HT1080 (cell line): ENCODE measurements at places on chromosomes 2 and 18.
A peak's percentile ranks its signal among the peaks of the same experiment; 100 is the strongest.

- DNase-seq: no peak
Measured at GRCh38 chr2:240255811-240256703, 115.6 kb upstream of the OTOS start.

DNA sequence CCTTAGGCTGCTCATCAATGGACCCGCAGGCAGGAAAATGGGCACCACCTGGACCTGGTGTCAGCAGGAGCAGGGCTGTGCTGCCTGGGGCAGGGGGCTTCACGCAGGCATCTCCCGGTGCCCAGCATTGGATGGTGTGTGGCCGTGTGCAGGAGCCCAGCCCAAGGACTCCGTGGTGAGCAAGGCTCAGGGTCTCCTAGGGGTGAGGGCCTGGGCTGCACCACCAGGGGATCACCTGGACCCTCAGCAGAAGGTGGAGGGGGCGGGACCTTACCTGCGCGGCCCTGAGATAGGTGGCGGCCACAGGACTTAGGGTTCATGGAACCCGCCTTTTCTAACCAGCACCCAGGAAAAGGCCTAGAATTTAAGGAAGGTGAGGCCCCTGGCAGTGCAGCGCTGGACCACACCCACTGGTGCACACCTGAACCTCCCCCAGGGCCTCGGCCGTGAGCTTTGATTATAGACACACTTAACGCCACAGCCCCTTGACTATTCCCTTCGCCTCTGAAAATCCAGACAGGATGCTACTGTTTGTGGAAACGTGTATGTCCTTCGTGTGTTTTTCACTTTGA, 89.0 kb downstream of the TMEM18 start:
- DNase-seq: no peak

DNA sequence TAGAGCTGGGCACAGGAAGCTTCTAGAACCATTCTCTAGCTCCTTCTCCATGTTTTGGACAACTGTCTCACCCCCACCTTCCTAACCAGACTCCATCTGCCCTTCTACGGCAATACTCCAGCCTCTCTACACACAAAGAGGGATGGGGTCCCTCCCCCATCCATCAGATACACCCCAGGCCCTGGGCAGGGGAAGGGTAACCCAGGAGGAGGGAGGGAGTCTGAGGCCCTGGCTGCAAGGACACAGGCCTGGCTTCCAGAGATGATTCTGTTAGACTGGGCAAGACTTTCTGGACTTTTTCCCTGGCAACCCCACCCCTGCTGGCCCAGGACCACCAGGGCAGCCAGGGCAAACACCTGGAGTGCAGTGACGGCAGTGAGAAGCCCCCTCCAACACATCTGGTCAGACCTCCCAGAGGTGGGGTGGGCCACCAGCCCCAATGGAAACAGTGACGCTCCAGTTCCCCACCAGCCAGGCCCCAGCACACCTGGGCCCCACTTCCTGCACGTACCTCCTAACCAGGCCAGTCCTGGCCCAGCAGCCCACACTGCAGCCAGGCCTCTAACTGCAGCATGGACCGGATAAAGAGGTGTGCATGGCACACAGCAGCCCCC, 6.5 kb downstream of the CYP26B1 start:
- no peak for DNase-seq

GRCh38 chr2:192333642-192334041, 138.9 kb upstream of the TMEFF2 start:
- DNase-seq: no peak

DNA sequence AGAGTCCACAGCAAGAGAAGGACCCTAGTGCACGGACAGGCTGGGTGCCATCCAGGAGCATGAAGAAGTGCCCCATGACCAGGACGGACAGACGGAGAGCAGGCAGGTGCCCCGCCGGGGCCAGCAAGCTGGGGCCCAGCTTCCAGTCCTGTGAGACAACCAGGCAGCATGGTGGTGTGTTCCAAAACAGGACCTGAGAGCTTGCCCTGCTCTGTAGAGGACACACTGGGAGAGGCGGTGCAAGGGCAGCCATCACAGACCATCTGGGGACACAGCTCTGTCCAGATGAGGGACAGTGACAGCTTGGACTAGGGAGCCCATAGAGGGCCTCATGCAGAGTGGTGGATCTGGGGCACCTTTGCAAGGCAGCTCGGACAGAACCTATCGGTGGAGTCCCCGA, 279.8 kb downstream of the EIPR1 start:
- no peak for DNase-seq

GRCh38 chr2:241040081-241040803, 41.8 kb downstream of the SNED1 start:
- no peak for DNase-seq

DNA sequence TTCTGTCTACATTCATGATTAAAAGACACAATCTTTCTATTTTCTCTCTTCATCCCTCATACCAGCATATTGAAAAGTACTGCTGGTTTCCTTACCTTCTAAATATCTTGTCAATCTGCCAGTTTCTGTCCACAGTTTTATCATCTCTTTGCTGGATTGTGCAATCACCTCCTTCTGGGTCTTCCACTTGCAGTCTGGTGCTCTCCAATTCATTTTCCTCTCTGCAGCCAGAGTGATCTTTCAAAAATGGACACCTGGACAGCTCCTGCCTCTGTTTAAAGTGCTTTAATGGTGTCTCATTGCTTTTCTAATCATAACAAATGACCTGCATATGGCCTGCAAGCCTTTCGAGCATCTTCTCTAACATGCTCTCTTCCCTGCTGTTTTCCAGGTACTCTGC, 94.0 kb downstream of the C1QL2 start:
- DNase-seq: no peak

DNA sequence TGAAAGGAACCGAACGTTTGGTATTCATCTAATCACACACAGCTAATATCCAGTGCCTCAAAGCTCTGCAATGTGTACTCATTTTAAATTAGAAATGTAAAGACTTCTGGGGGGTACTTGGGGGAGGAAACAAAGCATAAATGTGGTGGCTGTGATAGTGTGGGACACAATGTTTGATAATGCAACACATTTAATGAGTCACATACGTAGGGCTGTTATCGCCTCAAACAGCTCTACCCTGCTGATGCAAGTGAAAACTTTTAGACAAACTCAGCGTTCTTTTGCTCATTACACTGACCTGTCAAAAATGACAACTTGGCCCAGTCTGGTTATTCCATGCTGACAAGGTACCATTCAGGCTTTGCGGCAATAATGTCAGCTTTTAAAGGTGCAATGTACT, 1227.1 kb upstream of the CELF4 start:
- DNase-seq: no peak

DNA sequence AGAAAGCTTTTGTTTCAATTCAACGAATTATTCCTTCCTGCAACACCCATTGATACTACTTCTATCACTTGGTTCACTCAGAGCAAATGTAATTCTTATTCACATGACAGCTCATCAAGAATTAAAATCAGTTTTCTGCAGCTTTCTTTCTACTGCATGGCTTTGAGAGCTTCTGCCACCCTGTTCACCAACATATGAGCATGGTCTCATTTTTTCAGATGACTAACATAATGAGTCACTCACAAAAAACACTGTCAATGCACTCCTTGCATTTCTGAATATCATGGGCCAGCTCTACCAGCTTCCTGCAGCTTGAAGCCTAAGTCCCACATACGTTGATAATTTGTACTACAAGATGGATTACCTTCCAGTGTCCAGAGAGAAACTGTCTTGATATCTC, 342.9 kb downstream of the LRATD1 start:
- peak; percentile 83 for DNase-seq

- no peak for DNase-seq
Measured at GRCh38 chr2:43872151-43872550, 33.4 kb downstream of the ABCG8 start.

GRCh38 chr2:219985017-219985416, 357.6 kb downstream of the SLC4A3 start:
- DNase-seq: no peak

- DNase-seq: no peak
Measured at GRCh38 chr18:7562491-7562890, 4.6 kb upstream of the PTPRM start.

DNA sequence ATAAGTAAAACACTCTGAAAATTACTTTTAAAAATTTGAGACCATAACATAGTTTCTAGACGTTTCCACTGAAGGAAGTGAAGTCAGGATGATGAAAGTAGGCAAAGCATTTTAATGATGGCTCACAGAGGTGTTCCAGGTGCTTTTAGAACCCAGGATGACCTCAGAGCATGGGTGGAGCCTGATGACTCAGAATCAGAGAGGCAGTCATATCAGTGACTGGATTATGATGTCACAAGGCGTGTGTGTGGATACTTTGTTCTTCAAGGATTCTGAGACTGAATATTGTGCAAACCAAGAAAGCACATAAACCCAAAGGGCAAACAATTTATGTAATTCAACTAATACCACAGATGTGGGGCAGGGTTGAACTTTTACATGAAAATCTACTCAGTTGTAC, 208.0 kb upstream of the FBXO11 start:
- peak; percentile 68 for DNase-seq

- DNase-seq: peak; percentile 47
Measured at GRCh38 chr2:71510196-71510807, 56.9 kb downstream of the DYSF start.

DNA sequence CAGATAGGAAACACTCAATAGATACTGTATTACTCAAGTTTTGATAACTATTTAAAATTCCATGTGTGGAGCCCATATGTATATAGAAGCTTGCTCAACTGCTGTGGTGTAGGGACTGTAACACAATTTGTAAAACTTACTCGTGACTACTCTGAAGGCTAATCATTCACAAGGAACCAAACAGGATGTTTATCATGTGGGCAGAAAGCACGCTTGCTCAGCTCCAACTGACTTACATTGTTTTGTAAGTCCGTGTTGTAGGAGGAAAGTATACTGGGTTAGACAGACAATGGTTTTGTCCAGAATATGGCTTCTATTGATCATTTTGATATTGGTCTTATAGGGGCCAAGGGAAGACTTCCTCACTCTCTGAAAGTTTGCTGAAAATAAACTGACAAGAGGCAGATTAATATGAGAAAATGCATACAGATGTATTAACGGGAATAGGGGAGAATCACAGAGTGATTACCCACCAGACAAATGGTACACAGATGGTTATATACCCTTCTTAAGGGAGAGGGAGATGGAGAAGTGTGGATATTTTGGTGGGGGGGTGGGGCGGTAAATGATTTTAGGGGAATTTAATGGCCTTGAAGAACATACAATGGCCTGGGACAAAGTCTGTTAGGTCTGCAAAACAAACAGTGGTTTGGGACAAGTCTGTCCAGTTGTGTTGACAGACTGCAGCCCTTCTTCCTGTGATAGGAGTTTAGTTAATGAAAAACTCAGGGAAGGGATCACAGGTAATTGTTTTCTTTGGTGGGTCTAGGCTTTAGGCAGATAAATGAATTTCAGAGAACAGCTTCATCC, 259.3 kb upstream of the SP5 start:
- DNase-seq: no peak

GRCh38 chr2:155665704-155666103, 666.8 kb downstream of the NR4A2 start:
- DNase-seq: no peak

- DNase-seq: no peak
Measured at GRCh38 chr2:207123335-207123744, 42.4 kb downstream of the KLF7 start.

GRCh38 chr18:61743775-61744531, 148.9 kb downstream of the RNF152 start:
- no peak for DNase-seq

- no peak for DNase-seq
Measured at GRCh38 chr2:6784291-6784690, 81.4 kb downstream of the CMPK2 start.

DNA sequence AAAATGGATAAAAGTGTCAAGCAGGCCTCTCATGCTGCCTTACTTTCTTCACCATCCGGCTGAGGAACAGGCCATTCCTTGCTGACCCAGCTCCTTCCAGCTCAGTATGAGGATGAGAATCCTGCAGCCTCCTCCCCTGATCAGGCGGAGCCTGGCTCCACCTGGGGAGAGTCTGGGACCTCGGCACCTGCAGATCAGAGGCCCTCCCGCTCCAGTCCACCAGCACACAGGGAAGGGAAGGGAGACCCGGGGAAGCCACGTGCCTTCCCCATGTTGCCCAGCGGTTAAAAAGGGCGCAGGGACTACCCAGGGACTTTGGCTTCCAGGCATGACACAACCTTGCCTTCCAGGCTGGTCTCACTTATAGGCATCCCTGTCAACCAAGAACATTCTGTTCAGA, 172.0 kb downstream of the NDUFA10 start:
- DNase-seq: no peak

DNA sequence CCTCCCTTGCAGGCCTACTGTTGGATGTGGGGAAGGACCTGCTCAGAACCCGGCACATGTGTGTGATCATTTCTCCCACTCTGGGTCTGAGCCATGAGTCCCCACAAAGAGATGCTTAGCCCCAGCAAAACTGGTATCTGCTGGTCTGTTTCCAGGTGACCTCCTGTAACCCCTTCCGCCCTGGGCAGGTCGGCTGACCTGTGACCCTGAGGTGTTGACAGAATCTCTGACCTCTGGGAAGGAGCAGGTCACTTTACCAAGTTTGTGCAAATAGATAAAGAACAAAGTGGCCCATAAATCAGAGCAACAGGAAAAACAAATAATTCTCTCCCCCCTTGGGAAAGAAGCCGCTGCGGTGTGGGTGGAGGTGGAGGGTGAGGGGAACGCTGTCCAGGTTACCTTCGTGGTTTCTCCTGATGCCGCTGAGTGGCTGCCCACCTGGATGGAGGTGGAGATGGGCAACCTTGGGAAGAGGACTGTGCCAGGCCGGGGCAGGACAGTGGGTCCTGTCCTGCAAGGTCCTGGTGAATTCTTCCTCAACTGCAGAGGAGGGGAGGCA, 174.0 kb upstream of the MYCN start:
- no peak for DNase-seq

DNA sequence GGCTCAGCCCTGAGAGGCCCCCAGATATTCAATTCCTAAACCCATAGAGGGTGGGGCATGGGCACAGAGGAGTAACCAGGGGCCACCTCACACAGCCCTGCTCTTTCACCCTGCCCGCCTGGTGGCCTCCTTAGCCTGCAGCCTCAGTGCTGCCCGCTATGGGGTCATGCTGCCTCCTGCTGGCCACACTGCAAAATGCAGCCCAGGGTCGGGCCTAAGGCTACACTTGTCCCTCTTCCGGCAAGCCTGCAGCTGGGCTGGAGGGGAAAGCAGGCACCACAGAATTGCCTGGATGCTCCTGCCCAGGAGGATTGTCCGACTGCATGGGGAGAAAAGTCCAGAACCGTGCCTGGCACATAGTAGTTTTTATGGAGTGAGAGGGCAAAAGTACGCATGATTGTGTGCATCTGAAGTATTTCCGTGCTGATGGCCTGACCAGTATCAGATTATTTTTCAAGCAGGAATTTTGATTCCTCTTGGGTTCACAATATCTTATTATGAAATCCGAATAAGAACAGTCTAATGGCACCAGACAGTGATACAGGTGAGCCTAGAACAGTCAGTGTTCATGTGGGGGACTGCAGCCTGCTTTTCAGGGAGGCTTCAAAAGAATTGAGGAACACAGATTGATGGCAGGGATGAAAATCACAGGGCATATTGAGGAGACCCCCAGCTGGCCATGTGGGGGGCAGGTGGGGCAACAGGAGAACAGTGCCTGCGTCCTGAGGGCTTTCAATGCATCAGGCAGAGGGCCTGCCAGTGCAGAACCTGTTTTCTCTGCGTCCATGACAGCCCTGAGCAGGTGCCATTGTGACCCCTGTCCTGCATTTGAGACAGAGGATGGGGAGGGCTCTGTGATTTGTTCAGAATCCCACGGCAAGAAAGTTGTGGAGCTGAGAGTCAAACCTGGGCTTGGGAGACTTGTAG, 51.2 kb upstream of the ALPP start:
- DNase-seq: peak; percentile 70

- no peak for DNase-seq
Measured at GRCh38 chr2:5060956-5061355, 631.2 kb upstream of the SOX11 start.
